ENCODE measurements at places on chromosomes 3 and 15.

- DNase-seq = no peak
Observed at GRCh38 chr15:49178497-49178896, 8.4 kb downstream of the GALK2 start.

- DNase-seq = no peak
Observed at GRCh38 chr3:116877968-116878367, 168.4 kb downstream of the TUSC7 start.

DNA sequence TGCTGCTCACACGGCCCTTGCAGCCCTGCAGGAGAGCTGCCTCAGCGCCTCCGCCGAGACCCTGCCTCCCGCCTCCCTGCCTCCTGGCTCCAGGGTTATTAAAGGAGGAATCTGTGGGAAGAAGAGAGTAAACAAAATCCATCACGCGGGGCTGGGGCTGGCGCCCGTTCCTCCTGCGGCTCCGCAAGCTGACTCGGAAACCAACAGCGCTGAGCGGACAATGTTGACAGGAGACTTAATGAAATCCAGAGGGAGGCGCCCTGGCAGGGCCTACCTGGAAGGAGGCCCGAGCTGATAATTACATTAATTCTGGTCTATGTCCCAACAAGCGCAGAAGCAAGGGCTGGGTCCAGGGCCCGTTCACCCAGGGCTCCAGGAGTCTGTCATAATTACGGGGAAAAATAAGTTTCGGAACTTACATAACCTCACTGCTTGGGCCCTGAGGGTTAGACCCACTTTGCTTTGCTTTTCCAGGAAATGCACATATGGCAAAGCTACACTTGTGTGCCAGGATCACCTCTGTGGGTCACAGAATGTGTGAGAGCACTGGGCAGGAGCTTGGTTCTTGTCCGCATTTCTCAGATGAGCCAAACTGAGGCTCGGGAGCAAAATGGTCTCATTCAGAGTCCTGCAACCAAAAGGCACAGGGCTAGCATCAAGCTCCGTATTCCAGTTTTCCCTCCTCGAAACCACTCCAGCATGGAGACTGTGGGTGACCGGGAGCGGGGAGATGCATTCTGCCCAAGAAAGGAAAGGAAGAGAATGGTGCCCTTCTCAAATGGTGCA is 43.8 kb upstream of the SLC6A6 start:
- DNase-seq = no peak

DNA sequence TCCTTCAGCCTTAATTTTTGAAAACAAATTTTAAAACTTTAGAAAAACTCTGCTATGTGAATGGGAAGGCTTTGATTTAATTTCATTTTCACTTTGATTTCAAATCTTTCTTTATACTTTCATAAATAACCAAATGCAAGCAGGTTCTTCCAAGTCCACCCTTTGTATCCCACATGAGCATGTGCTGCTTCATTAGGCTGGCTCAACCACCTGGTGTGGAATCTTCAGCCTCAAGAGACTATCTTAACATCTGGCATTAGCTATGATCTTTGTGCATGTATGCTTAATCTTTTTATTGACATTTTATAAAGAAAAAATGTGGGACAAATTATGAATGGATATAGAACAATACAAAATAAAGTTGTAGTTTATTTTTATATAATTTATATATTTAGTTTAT is 81.8 kb upstream of the MLF1 start:
- no peak for DNase-seq

DNA sequence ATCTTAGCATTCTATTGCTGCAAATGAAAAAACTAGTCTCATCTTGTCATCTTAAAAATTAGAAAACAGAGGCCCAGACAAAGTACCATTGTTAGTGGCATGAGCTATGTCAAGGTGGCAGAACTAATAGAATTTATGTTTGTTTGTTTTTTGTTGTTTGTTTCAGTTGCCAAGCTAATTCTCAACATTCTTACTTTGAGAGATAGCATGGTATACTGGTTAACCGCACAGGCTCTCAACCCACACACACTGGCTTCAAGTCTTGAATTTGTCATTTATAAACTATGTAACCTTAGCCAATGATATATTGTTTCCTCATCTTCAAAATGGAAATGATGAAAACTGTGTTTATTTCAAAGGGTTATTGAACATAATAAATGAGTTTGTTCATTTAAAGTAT is 367.6 kb upstream of the PLSCR5 start:
- DNase-seq = no peak

Data from natural killer cell treated with Interleukin-12 subunit alpha and Interleukin-12 subunit beta and Interleukin-15 and Interleukin-18, amount 100 ng/mL, for 72 hours (primary cell).